ENCODE measurements at places on chromosomes 7 and 10. TPM values are rescaled to one million over a fixed set of nuclear protein-coding genes. Genes with fewer than 3 reads are reported as not detected.

The HOXA10 gene
- total RNA-seq: not detected

The SLC26A5 gene
- total RNA-seq: not detected

The AS3MT gene
- 2.7 TPM for total RNA-seq

The SPACDR gene
- not detected for total RNA-seq

The GRID1 gene
- 0.11 TPM for total RNA-seq

The FOXI2 gene
- not detected for total RNA-seq

The PNLIPRP2 gene
- not detected for total RNA-seq

The ASZ1 gene
- not detected for total RNA-seq

The GNAT3 gene
- total RNA-seq: not detected

The KCTD7 gene
- total RNA-seq: 16.5 TPM

The OR13A1 gene
- total RNA-seq: not detected

The BTBD16 gene
- not detected for total RNA-seq

The TAS2R4 gene
- 2.2 TPM for total RNA-seq

The PRR15 gene
- 0.73 TPM for total RNA-seq

The MEOX2 gene
- 24.5 TPM for total RNA-seq
